CD8-positive, alpha-beta T cell (primary cell): ENCODE measurements at places on chromosomes 7 and 10.

- no peak for DNase-seq
Measured at GRCh38 chr10:110170142-110170971, 37.0 kb upstream of the MXI1 start.

DNA sequence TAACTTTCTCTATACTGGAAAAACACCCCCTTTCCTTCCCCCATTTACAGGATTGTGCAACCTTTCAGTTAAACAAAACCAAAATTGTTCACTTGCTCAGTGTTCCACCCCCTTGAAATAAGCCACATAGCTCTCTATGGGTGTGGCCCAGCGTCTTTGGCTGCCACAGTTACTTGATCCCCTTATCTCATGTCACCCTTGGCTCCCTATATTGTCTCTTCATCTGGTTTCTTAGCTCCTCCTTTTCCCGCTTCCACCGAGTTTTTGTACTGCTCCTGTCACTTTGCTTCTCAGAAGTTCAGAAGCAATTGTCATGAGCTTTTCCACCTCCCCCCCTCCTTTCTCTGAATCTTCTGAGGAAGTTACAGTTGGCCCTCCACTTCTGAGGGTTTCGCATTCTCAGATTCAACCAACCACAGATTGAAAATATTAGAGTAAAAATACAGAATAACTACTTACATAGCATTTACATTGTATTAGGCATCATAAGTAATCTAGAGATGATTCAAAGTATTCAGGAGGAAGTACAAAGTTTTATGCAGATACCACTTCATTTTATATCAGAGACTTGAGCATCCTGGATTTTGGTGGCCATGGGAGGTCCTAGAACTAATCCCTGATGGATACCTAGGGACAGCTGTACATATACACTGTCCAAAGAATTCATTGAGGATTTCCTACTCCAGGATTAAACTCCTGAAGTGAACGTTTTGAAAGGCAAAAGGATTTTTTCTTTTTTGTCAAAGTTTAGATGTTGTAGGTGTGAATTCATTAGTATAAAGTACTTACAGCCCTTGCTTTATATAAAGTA, 60.4 kb downstream of the ADD3 start:
- no peak for DNase-seq

- DNase-seq = no peak
Measured at GRCh38 chr10:132876131-132876860, 66.1 kb downstream of the CFAP46 start.

GRCh38 chr7:130987092-130987491, 253.1 kb upstream of the KLF14 start:
- no peak for DNase-seq

- no peak for DNase-seq
Measured at GRCh38 chr10:34524369-34525091, 290.6 kb downstream of the PARD3 start.

DNA sequence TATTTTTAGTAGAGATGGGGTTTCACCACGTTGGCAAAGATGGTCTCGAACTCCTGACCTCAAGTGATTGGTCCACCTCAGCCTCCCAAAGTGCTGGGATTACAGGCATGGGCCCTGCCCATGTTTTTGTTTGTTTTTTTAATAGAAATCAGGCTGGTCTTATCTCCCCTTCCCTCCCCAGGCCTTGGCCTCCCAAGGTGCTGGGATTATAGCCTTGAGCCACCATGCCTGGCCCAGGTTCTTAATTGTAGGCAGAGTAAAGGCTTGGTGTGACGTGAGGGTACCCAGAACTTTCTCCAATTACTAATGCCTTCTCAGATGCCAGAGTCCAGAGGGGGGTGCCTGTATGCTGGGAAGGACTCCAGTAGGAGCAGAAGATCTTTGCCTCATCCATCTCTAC, 5.2 kb upstream of the MKRN1 start:
- DNase-seq = no peak

- no peak for DNase-seq
Measured at GRCh38 chr7:26038201-26038990, 113.6 kb upstream of the NFE2L3 start.

DNA sequence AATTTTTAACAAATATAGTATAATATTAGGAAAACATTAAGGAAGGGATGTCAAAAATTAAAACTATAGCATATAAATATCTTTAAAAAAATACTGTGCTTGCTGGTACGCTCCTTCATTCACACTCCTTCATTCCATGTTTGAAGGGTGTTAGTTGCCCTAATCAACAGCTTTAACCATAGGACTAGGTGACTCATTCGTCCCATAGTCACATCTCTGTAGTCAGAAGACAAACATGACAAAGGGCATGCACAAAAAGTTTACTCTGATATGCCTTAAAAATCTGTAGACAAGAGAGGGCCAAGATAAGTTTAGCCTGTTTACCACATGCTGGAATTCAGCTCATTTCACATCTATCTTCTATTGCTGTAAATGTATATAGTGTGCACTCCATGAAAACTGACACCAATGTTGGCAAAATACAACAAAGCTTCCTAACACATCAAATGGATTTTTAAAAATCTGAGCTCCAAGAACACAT, 646 bp downstream of the FAM13C start:
- no peak for DNase-seq

GRCh38 chr7:69166979-69167516, 431.2 kb upstream of the AUTS2 start:
- no peak for DNase-seq

- peak; percentile 3 for DNase-seq
Measured at GRCh38 chr10:23158370-23158769, 33.7 kb upstream of the PTF1A start.

DNA sequence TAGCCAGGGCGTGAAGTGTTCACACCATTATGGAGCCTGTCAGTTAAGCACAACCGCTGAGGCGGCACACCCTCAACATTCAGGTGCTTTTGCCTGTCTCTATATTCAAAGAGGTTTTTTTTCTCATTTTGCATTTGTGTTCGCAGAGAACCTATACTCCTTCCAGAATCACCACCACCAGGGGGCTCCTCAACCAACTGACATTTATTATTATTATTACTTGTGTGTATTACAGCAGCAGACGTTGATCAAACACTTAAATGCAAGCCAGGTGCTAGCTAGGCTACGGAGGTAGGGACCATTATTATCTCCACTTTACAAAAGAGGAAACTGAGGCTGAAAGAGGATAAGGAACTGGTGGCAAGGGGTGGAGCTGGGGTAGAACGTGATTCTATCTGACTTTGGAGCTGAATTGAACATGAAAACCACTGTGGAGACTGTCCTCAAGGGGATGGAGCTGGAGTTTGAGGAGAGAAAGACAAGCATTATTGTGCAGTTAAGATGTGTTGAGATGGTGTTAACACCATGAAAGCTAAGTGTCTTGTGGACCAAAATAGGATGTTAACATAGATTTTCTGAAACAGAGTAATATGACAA, 133.8 kb upstream of the PLXNA4 start:
- no peak for DNase-seq

GRCh38 chr7:148395990-148396716, 194.4 kb upstream of the C7orf33 start:
- DNase-seq = no peak

GRCh38 chr10:69179089-69179742, 818 bp upstream of the SUPV3L1 start:
- peak; percentile 84 for DNase-seq

DNA sequence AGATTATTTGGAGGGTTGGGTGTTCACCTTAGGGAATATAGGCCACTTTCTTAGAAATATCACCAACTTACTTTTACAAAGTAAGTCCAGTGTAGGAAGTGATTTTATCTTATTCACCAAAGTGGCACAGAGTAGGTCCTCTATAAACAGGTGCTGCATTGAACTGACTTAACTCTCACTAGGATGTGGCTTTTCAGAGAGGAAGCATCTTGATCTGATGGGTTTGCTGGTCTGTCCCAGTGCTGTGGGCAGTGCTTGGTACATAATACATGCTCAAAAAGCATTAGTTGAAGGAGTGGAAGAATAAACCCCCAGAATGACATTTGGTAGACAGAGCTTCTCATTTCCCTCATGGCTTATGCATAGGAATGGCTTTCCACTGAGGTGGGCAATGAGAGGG, 334.7 kb downstream of the LRMDA start:
- DNase-seq = no peak

- peak; percentile 60 for DNase-seq
Measured at GRCh38 chr10:89644967-89645741, at the start of gene PANK1. TSS of gene PANK1 (minus strand) at chr10:89645242. CDS start at chr10:89644891, 351 bp downstream.

DNA sequence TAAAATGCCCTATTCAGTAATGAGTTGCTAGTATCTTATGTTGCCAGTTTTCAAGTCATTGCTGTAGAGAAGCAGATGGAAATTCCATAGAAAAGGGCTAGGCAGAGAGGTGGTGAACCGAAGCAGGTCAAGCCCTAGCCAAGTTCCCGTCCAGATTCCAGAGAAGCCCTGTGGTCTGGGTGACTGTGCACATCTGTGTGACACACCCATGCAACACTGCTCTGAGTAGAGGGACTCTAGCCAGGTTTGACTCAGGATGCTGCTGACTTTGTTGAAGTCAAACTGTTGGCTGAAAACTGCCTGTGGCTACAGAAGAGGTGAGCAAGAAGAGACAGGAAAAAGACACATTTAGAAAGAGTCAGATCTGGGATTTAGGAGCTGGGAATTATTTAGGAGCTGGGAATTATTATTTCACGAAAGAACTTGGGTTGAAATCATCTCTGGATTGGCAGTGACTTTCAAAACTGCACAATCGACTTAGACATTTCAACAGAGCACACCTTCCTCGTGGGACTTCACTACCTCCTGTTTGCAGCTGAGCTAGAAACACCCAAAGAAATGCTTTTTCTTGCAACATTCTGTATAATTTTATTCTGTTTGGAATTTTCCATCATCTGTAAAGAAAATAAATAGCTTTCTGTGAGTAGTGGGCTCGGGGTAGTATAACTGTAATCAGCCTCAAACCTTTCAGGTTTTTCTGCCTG, 149.1 kb upstream of the PRKCQ start:
- DNase-seq = no peak

GRCh38 chr7:126398851-126399529, 853.8 kb downstream of the GRM8 start:
- DNase-seq = no peak

GRCh38 chr7:141698247-141699015, 3.5 kb downstream of the DENND11 start:
- peak; percentile 48 for DNase-seq

DNA sequence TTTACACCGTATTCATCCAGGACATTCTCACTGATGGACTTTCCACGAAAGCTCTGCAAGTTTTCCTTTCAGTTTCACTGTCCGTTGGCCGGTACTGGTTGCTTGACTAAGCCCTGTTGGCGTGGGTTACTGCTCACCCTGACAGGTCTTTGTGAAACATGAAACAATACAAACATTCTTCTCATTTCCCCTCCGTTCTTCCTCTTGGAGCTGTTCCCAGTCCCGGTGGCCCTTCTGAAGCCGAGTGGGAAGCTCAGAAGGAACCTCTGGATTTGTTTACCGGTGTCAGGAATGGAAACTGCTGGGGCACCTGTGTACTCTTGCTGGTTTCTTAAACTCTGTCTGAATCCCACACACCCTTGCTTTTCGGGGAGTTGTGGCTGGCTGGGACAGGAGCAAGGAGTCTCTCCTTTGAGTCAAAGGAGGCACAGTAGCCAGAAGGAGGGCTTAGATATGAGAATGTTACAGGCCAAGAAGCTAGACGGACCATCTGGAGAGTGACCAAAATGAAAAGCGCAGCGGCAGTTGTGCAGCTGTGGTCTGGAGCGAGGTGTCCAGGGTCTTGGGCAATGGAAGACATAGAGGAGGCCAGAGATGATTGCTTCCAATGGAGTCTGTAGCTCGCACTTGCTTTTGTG, 45.7 kb downstream of the LYZL2 start:
- peak; percentile 45 for DNase-seq

DNA sequence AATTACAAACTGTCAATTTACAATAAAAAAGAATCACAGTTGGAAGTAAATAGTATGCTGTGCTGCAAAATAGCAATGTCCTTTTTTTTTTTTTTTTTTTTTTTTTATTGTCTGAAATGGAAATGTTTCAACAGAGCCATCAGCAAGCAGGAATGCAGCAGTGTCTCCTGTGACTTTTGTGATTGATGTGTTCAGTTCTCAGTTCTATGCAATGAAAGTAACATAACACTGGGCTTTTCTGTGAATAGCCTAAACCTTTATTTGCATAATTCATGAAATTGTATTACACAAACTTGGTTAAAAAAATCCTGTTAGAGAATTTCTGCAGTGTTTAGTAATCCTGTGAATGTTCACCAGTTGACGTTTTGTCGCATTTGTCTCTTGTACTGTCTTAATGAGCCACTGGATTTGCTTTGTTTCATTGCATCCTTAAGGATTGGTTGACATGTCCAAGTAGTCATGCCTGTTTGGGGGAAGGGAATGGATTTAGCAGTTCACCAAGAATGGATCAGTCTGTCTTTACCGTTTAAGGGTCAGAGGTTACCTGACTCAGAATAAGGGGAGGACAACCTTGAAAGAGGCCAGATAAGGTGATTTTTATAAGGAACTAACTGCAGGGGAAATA, 192.7 kb downstream of the MLLT10 start:
- DNase-seq = no peak

GRCh38 chr7:87506246-87507180, 31.0 kb upstream of the ABCB4 start:
- no peak for DNase-seq

DNA sequence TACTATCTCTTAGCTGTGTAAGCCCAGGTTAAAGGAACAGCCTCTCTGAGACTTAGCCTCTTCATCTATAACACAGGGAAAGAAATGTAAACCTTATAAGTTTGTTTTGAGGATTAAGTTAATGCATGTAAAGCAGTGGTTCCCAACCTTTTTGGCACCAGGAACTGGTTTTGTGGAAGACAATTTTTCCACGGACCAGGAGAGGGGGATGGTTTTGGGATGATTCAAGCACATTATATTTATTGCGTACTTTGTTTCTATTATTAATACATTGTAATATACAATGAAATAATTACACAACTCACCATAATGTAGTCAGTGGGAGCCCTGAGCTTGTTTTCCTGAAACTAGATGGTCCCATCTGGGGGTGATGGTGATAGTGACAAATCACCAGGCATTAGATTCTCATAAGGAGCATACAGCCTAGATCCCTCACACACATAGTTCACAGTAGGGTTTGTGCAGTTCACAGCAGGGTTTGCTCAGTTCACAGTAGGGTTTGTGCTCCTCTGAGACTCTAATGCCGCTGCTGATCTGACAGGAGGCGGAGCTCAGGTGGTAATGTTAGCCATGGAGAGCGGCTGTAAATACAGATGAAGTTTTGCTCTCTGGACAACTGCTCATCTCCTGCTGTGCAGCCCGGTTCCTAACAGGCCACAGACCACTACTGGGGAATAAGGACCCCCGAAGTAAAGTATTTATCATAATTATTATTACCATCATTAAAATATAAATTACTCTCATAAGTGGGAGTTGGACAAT, 41.3 kb upstream of the ANK3 start:
- DNase-seq = no peak

DNA sequence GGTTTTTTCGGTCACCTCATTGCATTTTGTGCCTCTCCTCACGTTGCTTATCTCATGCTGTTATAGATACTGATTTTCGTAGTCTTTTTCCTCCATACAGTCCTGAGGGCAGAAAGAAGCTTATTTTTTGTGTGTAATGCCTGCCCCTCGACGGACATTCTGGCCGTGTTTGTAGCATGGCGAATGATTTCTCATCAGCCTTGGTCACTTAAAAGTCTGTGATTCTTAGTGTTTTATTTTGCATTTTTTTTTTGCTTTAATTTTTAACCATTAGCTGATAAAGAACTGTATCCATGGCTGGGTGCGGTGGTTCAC, 469 bp upstream of the NOC3L start:
- DNase-seq = no peak

GRCh38 chr10:84354623-84355022, 26.2 kb downstream of the CCSER2 start:
- no peak for DNase-seq
